ENCODE measurements at places on chromosomes 3 and 15.

DNA sequence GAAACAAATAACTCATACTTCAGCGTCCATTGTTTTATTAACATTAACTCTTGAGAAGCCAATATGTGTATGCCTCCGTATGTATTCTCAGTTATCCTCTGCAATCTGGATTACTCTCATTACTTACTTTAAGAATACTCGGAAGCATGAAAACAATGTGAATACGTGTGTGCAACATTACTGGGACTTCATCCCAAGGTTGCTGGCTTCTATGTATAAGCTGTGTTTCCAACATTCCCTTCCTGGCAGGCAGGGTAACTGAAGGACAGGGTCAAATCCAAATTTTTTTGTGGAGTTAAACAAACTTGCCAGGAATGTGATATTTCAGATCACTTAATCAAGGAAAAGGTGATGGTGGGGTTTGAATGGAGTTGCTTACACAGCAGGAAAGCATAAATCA lies 34.5 kb upstream of the NR1I2 start:
- DNase-seq: no peak

GRCh38 chr3:136068708-136069107 lies 103.2 kb downstream of the PPP2R3A start:
- DNase-seq: no peak

GRCh38 chr3:13537909-13538296 lies 11.0 kb upstream of the FBLN2 start:
- DNase-seq: no peak

DNA sequence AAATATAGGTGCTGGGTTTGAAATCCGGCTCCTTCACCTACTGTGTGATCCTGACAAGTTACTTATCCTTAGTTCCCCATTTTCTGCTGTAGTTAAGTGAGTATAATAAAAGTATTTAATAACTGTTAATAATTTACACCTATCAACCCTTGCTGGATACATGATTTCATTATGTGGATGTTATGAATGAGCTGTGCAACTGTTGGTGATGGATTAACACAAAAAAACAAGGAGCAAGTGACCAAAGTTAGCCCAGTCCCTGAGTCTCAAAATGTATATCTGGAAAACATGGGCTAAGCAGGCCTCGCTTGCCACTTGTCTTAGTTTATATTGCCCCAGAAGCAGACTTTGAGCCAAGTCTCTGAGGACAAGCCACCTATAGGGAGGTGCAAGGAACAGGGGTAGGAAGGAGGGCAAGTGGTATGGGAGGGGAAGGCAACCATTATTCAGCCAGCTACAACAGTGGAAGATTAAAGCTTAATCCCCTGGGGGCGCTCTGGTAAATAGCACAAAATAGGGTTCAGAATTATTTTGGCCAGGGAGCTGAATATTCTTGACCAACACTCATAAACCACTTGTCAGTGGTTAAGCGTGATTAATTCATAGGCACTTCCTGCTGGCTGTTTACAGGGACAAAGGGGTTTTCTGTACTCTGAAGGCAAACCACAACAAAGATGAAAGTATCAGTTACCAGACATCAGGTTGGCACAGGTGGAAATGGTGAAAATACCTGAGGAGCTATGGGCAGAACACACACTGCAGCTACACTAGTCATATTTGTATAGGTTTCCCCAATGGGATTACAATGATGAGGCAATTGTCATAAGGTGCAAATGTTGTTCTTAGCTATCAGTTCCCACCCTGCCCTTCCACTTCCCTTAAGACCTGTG lies 76.2 kb downstream of the TRIM42 start:
- DNase-seq: no peak

DNA sequence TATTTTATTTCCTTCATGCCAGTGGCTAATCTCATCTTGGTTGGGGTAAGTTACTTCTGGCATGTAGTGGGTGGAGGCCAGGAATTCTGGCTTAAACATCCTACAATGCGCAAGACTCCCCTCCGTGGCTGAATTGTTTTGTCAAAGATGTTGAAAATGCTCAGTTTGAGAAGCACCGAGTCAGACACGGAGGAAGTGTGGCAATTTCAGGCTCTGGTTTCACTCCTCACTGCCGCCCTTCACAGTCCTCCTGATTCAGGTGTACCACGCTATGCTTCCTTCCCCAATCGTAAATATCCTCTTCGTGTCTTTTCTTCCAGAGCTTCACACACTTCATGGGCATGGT lies 150.7 kb downstream of the OPA1 start:
- no peak for DNase-seq

DNA sequence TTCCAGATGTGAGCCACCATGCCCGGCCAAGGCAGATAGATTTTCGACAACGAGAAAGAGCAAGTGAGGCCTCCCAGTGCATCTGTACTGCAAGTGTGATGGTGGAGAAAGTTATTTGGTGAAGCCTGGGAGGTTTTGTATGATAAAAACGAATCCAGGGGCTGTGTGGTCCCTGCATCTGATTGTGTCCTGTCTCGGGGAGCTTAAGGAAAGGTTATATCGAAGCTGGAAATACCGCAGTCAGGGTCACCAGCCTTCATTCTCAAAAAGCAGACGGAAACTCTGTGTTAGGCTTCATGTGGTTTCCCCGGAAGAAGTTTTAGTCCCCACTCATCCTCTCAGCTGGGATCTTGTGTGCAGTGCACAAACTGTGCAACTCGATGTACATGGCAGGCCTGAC lies 3.4 kb downstream of the MINDY4B start:
- DNase-seq: no peak

DNA sequence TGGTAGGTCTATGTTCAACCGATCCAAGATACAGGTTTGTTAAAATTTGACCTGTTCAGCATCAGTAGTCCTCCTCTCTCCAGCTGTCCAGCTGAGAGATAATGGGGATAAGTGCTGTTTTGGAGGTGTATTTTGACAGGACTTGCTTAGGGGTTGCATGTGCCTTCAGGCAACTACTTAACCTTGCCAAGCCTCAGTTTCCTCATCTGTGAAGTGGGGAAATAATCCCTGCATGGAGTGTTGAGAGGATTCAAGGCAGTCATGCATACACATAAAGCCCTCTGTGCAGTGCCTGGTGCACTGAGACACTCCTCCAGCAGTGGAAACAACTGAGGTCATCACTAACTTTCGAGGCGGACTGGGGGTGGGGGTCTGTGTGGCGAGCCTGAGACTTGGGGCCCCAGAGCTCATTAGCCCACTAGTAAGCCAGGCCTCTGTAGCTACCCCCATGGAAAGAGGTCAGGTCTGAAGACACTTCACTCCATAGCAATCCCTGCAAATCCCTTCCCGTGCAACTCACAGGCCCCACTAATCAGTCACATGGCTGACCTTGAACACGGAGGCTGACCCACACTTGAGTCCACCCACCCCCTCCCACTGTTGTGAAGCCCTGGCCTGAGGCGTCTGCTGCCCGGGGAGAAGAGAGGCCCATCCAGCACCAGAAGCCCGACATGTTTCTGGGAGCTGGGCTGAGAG lies 25.9 kb upstream of the SLC6A6 start:
- no peak for DNase-seq

DNA sequence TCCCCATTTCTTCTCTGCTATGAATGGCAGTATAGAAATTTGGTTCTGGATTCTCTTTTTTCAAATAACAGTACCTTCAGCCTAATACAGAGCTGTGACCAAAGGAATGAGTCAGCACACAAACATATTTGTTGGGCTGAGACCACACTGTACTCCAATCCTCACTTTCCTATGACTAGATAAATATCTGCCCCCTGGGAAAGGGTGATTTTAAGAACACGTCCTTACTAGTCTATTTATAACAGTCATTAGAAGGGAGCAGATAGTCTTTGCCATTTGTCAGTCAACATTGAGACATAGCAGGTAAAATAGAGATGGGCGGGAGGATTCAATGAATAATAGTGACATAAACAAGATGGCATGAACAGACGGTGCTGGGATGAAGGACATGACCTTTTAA lies 461.3 kb downstream of the MCTP2 start:
- DNase-seq: no peak

GRCh38 chr3:53941184-53941583 lies 49.5 kb upstream of the SELENOK start:
- no peak for DNase-seq

DNA sequence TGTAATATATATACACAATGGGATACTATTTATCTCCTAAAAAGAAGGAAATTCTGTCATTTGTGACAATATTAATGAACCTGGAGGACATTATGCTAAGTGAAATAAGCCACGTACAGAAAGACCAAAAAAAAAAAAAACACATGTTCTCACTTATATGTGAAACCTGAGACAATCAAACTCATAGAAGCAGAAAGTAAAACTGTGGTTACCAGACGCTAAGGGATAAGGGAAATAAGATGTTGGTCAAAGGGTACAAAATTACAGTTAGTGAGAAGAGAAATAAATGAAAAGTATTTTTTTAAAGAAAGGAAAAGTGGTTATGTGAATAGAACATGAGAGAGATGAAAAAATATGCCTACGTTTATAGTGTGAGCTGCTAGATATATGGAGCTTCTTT lies 101.1 kb downstream of the CPNE4 start:
- no peak for DNase-seq

DNA sequence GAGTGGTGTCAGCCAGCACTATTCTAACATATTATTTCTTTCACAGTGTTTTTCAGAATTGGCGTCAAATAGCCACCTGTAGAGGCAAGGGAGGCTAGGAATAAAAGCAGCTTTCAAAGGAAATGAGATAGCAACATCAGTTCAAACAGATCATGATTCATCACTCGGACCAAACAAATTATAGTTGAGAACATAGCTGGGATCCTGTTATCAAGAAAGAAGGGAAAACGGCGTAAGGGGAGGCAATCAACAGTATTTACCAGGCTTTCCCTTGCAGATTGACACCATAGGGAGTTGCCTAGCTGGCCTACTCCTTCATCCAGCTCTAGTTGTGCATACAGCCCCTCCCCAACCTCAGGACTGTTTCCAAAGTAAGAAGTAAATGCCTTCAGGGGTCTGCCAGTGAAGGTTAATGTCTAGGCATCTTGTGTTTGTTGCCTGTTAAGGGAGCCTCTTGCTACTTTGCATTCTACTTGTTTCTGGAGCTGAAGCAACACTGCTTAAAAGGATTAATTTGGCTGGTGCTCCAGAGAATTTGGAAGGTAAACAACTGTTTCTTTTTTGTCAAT lies 286.5 kb downstream of the NSUN3 start:
- DNase-seq: no peak

DNA sequence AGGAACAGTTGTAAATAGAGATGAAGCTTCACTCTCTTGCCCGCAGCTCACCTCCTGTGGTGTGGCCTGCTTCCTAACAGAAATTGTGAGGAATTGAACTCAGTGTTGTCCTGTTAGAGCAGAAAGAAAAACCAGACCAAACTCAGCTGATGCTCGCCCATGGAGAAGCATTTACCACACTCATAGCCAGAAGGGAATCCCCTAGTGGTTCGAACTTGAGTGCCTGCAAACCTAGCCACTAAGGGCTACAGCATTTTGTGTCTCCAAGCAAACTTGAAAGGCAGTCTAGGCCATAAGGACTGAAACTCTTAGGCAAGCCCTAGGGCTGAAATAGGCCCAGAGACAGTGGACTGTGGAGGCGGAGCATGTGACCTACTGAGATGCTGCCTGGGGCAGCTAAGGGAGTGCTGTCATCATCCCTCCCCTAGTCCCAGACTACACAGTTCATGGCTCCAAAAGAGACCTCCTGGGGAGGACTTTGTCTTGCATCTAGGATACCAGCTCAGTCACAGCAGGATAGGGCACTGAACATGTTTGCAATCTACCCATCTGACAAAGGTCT lies 44.5 kb upstream of the MCTP2 start:
- no peak for DNase-seq

GRCh38 chr3:72830452-72831223 lies 17.6 kb downstream of the SHQ1 start:
- DNase-seq: no peak

GRCh38 chr15:76366714-76367113 lies 30.1 kb downstream of the ISL2 start:
- DNase-seq: no peak

GRCh38 chr3:37501571-37502313 lies 327.4 kb upstream of the LRRFIP2 start:
- DNase-seq: no peak

- DNase-seq: no peak
Observed at GRCh38 chr15:101013769-101014675, 94.9 kb downstream of the LRRK1 start.
